ENCODE measurements at places on chromosomes 7 and 10. TPM values are rescaled to one million over a fixed set of nuclear protein-coding genes. Genes with fewer than 3 reads are reported as not detected.

DNA sequence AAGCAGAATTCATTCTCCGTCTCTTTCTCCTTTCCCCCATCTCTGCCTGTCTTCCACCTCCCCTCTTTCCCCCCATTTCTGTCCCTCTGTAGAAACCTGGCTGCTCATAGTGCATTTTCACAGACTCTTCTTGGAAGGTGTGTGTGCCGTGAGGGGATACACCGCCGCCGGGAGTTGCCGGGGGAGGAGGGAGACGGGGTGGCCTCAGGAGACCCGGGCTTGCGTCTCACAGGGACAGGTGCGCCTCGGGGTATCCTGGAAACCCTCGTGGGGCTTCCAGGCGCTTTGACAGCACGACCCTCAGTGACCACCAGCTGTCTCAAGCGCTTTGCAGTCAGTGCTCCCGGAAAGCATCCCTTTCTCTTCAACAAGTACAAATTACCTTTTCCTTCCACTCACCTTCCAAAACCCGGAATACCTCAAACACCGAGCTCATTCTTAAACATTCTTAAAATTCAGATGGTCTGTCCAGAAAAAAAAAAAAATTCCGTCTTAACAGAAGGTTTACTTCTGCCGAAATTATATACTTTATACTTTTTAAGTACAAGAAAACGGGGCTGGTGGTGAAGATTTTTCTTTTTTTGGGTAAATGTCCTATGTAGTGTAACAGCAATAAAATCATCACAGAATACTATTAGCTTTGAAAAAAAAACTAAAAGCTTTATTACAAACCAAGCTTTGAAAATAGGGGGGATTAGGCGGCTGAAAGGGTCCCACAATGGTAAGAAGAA, 8.2 kb downstream of the EMX2 start:
- no peak for DNase-seq

DNA sequence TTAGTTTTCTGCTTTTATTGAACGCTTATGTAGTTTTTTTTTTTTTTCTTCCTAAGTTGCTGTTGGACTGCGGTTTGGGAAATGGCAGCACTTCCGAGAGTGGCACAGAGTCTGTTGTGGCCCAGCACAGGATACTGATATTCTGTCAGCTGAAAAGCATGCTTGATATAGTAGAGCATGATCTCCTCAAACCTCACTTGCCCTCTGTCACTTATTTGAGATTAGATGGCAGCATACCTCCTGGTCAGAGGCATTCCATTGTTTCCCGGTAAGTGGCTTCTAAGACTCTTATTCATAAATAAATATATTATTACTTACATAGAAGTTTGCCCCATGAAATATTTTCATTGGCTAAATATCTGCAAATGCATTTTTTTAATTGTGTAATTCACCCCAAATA, 101.1 kb downstream of the BTAF1 start:
- DNase-seq, result no peak

NKX2-3 gene
- not detected for polyA plus RNA-seq

TEX36 gene
- polyA plus RNA-seq, result not detected

- no peak for DNase-seq
These were observed 24.5 kb downstream of the TMEM270 start for GRCh38 chr7:73885433-73885974.

KEL gene
- 2.2 TPM for polyA plus RNA-seq

- DNase-seq, result no peak
These were observed 568.6 kb downstream of the KCNMA1 start for GRCh38 chr10:77068969-77069368.

NME8 gene
- polyA plus RNA-seq, result not detected
